ENCODE measurements at places on chromosomes 13 and 19.

DNA sequence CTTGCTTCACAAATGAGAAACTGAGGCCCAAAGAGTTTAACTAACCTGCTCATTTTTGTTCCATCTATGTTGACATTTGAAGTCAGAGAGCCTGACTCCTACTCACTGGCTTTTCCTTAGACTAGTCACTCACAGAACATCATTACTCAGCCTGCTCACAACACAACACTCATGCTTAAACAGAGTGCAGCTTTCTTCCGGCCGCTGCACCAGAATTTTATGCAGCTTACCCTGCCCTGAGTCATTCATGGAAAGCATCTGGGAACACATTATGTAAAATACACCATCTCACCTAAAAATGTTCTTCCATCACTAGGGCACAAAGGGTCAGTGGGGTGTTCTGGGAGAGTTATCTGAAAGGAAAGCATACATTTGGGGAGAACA lies 303.4 kb downstream of the SPRY2 start:
- DNase-seq, result no peak

- DNase-seq, result no peak
Observed at GRCh38 chr13:45315520-45316167, 25.3 kb downstream of the TPT1 start.

DNA sequence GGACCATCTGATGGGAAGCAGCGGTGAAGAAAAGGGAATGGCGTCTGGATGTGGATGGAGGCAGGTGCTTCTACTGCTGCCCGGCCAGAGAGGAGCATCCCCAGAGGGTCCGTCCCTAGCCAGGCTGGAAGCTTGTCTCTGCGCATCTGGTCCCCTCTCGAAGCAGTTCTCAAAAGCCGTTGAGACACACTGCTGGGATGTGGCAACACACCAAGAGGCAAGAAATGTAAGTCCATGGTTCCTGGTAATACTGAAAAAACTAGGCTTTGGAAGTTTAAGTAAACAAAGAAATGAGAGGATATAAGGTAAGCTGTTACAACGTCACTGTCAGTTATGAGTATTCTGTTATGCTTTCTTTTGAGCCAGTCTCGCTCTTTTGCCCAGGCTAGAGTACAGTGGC lies 15.1 kb upstream of the FFAR2 start:
- DNase-seq, result no peak

GRCh38 chr13:67651908-67652465 lies 421.9 kb upstream of the PCDH9 start:
- DNase-seq, result no peak

- no peak for DNase-seq
Observed at GRCh38 chr19:38993271-38993670, 17.7 kb upstream of the FBXO17 start.

GRCh38 chr13:51920267-51920666 lies 58.5 kb downstream of the CCDC70 start:
- no peak for DNase-seq

DNA sequence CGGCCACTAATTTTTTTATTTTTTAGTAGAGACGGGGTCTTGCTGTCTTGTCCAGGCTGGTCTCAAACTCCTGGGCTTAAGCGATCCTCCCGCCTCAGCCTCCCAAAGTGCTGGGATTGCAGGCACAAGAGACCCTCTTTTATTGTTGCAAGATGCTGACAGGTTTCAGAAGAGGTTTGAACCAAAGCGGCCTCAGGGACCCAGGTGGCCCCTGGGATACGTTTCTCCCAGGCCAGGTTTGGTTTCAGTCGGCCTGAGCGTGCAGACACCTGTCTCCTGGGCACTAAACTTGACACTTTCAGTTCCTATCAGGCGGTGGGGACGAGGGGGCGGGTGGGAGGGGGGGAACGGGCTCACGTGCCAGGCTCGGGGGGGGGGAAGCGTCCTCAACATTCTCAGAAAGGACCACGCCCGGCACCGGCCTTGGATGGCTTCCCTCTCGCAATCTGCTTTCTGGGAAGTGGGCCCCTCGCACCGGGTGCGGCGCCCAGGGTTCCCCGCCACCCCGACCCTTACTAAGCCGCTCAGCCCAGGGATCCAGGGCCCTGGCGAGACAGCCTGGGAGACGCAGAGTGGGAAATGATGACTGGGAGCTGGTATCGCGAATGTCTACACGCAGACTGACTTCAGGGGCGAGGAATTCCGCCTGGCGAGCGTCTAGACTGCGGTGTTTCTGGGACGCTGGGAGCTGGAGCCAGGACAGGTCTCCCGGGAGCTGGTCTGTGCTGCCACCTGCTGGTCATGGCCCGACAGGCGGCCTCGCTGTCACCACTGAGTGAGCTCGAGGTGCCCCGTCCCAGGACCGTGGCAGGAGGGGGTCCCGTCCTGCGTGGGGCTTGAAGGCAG lies 91.6 kb downstream of the GNG7 start:
- peak; percentile 95 for DNase-seq

DNA sequence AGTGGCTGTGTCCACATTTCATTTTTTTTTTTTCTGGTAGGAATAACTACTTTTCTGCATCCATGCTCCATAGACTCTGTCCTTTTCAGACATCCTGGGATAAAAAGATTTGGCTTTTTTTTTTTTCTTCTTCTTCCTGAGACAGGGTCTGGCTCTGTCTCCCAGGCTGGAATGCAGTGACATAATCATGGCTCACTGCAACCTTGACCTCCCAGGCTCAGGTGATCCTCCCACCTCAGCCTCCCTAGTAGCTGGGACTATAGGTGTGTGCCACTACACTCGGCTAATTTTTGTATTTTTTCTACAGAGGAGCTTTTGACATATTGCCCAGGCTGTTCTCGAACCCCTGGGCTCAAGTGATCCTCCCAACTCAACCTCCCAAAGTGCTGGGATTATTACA lies 4.1 kb upstream of the ICAM3 start:
- DNase-seq, result no peak

DNA sequence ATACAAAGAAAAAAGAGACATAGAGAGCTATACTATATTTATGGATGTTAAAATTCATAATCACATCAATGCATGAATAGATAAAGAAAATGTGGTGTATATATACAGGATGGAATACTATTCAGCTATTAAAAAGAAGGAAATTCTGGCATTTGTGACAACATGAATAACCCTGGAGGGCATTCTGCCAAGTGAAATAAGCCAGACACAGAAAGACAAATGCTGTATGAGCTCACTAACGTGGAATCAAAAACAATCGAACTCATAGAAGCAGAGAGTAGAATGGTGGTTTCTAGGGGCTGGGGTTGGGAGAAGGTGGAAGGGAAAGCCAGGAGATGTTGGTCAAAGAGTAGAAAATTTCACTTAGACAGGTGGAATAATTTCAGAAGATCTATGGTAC lies 24.0 kb downstream of the UTP14C start:
- no peak for DNase-seq

DNA sequence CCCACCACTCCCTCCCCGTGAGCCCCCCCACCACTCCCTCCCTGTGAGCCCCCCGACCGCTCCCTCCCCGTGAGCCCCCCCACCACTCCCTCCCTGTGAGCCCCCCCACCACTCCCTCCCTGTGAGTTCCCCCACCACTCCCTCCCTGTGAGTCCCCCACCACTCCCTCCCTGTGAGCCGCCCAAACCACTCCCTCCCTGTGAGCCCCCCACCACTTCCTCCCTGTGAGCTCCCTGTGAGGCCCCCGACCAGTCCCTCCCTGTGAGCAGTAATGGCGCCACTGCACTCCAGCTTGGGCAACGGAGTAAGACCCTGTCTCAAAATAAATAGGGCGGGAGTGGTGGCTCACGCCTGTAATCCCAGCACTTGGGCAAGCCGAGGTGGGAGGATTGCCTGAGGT lies 9.9 kb downstream of the ABCA7 start:
- no peak for DNase-seq

- no peak for DNase-seq
Observed at GRCh38 chr13:46530084-46530935, 22.7 kb upstream of the LRCH1 start.

DNA sequence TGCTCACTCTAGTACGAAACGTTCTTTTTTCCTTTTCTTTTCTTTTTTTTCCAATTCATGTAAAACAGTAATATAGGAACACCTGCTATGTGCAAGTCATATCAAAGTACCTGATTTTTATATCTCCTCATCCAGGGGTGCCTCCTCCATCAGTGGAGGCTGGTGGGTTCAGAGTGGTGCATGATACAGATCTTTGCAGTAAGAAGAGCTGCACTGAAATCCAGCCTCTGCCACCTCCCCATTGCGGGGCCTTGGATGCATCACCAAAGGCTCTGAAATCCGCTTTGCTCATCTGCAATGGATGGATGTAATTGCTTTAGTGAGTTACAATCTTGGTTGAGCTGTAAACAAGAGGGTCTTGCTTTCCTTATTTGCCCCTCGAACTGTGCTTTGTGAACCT lies 38.3 kb downstream of the GPR12 start:
- no peak for DNase-seq

DNA sequence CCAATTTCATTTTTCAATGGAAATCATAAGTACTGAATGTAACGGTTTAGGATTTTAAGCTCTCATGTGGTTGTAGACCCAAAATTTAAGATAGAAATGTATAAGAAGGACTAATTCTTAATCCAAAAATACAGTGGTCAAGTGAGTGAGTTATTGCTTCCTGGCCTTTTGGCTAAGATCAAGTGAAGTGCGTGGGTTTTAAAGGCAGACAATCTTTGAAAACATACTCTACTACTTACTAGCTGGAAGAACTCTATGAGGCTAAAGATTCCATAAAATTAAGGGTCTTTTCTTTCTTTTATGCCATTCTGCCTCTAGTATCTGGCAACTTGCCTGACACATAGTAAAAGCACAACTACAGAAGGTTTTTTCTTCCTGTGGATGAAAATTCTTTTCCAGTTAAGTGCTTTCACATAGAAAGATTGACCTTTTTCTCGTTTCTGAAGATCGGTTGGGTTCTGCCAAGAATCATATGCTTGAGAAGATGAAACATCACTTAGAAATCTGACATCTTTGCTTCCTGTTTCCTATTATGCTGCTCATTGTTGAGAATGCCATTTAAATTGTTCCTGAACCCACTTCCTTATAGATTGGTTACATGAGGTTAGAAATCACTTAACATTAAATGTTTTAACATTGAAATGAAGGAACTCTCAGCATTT lies 26.4 kb upstream of the SCEL start:
- DNase-seq, result no peak

GRCh38 chr19:10797078-10797477 lies 38.9 kb downstream of the TMED1 start:
- DNase-seq, result peak; percentile 10

DNA sequence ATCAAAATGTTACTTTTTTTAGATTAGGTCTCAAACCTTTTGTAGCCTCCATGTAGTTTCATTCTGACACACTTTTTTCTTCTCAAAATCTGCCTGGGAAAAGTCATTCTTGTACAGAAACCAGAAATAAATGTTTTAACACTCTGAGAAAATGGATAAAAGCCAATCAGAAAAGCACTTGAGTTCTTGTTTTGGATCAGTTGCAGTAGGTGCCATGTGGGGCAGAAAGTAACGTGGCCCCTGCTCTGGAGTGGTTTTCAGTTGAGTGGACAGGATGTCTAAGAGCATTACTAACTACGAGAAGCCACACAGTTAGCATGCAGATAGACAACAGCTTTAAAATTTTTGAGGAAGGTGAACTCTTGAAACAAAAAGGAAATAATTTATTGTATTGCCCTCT lies 19.1 kb downstream of the GPR183 start:
- DNase-seq, result peak; percentile 59

DNA sequence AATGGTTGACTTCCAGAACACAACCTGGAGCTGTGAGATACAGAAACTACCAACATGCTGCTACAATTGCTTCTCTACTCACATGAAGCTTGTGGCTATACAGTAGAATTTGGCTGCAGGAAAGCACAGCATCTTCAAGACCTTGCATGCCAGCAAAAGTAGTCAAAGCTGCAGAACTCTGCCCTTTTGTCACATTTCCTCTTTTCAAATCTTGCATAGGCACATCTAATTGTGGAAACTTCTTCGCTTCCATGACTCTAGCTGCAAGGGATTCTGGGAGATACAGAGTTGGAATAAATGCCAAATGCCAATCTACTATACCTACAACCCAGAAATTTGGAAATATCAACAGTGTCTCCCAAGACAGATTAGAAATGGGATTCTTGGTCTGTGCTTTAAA lies 462.2 kb downstream of the FOXO1 start:
- no peak for DNase-seq

- DNase-seq, result peak; percentile 55
Observed at GRCh38 chr13:49220036-49220855, at the start of gene MLNR. Gene MLNR (plus strand): TSS chr13:49220338. CDS start chr13:49220338, 0 bp downstream.

- no peak for DNase-seq
Observed at GRCh38 chr19:4624733-4625362, 14.5 kb upstream of the TNFAIP8L1 start.

DNA sequence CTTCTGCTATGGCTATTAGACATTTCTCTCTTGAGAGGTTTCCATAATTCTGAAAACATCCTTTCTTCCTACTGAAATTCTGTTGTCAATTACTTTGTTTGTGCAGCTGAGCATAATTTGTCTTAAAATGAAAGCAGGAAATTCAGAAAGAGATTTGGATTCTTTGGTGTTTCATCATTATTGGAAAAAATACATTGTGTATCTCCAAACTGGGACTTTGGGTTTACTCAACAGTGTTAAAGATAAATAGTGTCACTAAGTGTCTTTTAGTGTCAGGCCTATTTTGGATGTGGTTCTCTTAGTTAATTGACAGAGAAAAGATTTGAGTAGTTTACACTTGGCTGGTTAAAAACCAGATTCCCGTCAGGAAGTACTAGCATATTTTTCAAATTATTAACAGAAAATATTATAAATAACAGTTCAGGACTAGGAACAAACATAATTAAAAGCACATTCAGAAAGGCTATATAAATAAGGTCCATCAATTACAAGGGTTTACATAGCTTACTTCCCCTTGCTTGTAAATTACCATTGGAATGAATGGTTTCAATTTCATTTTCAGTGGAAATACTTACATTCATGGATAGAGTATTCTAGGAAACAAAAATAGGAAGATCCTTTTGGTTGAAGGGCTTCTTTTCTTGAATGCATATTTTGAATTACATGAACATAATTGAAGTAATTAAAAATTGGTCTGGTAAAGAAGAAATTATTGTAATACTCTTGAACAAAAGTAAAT lies 483.1 kb downstream of the GPC6 start:
- no peak for DNase-seq

- no peak for DNase-seq
Observed at GRCh38 chr19:3441089-3441985, 39.0 kb downstream of the SMIM24 start.

GRCh38 chr19:30739394-30739793 lies 367.2 kb downstream of the ZNF536 start:
- no peak for DNase-seq

DNA sequence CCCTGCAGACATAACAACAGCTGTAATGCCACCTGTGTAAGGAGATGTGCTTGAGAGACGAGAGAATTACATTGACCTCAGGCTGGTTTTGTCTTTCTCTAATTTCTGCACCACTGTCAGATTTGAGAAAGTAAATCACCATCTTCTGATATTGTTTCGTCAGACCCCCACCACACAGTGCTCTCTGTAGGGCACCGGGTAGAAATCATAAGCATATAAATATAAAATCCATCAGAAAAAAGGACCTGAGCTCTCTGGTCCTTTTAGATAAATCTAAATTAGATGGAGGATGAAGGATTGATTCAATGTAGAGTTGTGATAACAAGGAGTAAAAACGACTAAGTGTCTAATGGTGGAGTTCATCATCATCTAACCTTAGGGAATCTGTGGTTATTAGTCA lies 1981.0 kb upstream of the PRR20A start:
- no peak for DNase-seq
